A673 (cell line): ENCODE measurements at places on chromosomes 2 and 18.

- DNase-seq: no peak
Observed at GRCh38 chr2:133773854-133774653, 205.8 kb upstream of the NCKAP5 start.

- no peak for DNase-seq
Observed at GRCh38 chr2:234808907-234809306, 142.9 kb upstream of the SH3BP4 start.

DNA sequence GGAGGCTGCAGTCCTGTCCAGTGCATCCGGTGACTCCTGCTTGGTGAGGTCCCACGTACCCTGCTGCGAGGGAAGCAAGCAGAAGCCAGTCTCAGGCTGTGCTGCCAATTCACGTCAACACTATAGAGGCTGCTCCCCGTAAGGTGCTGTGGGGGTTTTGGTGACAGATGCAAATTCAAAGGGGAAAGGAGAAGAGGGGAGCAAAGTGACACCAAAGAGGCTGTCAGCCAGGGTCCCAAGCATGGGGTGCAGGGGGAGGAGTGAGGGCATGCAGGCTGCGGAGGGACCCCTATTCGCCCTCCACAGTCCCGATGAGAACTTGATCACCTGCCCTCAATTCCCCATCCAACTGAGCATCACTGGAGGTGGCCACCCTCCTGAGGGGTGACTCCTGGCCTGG lies 179.4 kb upstream of the HS6ST1 start:
- DNase-seq: no peak

DNA sequence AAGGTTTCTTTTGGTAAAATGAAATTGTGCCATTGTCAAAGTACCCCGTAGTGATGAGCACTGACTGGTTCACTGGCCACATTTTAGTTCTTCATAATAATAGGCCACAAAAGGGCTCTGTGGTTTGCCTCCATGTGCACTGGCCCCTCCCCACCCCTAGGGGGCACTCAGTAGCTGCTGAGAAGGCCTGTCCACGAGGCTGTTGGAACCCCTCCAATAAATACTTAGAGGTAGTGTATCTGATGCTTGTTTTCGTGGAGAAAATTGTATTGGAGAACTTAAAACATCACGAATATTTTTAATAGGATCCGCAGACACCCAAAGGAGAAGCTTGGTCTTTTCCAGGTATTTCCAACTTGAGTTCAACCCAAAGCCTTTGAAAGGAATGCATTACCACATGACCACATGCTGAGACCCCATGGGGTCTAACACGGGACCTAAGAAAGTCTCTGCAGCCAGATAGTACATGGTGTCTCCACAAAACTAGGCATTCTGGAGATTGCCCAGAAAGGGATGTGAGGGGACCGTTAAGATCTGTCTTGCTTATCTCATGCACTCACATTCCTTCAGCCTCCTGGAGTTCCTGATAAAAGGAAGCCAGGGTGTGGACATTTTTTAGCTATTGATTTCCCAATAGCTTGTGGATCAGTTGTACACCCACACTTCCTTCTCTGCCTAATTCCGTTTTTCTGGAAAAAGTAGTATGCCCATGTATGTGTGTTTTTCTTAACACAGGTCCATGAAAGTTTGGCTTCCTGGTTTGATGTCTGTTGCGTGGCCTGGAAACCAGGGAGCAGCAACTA lies 28.5 kb upstream of the NOSTRIN start:
- peak; percentile 88 for DNase-seq

GRCh38 chr2:236335696-236336574 lies 71.7 kb upstream of the ASB18 start:
- DNase-seq: no peak

GRCh38 chr18:3585656-3586509 lies 135.9 kb downstream of the TGIF1 start:
- DNase-seq: peak; percentile 91

GRCh38 chr18:46236156-46236555 lies 132.0 kb downstream of the HAUS1 start:
- no peak for DNase-seq

DNA sequence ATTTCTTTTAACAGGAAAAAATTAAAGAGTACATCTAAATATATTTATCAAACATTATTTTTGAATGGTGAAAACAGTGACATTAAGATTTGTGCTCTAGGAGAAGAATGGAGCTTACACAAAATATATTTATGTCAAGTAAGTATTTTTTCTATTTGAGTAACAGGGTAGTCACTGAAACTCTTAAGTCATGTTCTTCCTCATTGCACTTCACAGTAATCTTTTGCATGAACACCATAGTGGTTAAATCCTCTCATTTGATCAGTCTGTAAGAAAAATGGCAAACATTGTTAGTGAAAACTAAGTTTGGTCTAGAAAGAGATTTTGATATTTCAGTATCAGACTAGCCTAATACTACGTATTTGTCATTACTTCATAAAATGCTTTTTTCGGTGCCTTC lies 8.1 kb downstream of the GMCL1 start:
- no peak for DNase-seq

DNA sequence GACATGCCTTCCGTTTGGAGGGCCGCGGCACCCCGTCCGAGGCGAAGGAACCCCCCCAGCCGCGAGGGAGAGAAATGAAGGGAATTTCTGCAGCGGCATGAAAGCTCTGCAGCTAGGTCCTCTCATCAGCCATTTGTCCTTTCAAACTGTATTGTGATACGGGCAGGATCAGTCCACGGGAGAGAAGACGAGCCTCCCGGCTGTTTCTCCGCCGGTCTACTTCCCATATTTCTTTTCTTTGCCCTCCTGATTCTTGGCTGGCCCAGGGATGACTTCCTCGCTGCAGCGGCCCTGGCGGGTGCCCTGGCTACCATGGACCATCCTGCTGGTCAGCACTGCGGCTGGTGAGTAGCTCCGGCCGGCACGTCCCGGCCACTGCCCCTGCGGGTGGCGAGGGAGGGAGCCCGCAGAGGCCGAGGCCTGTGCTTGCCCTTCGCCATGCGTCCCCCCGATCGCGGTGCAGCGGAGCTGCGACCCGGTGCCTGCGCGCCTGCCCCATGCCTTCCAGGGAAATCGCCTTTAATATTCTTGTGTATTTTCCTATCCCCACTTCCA lies 1.2 kb downstream of the BMPR2 start:
- peak; percentile 35 for DNase-seq

DNA sequence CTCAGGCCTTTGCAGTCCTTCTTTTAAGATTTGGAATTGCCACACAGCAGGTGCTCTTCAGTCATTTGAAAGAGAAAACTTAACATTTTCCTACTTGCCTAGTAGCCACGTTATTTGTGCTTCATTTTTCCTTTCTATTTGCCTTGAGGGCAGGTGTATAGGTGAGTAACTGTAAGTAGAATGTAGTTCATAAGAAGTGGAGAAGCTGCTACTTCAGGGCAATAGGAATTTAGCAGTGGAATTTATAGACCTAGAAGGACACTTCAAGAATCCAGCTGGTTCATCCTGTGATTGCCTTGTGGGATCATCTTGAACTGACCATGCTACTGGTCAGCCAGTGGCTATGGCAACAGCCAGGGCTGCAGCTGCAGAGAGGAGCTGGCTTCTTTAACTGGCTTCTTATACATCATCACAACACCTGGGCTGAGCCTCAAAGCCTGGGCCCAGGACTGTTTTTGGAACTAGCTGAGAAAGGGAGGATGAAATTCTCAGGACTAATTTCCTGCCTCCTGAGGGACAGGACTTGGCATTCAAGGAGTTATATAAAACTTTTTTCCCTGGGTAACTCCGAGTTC lies 5.1 kb upstream of the LANCL1 start:
- DNase-seq: no peak

GRCh38 chr2:84388921-84389490 lies 70.1 kb downstream of the SUCLG1 start:
- no peak for DNase-seq

DNA sequence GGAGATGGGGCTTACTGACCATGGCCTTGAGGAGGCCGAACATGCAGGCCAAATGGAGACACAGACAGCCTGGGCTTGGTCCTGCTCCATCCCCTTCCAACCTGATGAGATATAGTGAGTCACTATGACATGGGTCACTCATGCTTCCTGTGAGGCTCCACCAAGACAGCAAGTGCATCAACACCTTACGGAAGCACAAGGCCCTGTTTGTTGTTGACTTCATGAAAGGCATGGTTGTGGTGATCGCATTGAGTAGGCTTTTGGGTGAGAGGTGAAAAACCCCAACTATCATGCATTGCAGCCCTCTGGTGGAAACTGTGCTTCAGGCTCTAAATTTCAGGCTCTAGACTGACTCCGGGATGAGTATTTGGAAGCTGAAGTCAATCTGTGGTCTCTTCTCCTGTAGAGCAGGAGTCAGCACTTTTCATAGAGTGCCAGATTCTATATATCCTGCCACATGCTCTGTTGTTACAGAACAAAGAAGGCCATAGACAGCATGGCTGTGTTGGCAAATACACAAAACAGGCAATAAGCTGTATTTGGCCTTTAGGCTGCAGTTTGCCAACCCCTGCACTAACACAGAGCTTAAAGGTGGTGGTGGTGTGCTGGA lies 10.1 kb downstream of the IL37 start:
- no peak for DNase-seq

DNA sequence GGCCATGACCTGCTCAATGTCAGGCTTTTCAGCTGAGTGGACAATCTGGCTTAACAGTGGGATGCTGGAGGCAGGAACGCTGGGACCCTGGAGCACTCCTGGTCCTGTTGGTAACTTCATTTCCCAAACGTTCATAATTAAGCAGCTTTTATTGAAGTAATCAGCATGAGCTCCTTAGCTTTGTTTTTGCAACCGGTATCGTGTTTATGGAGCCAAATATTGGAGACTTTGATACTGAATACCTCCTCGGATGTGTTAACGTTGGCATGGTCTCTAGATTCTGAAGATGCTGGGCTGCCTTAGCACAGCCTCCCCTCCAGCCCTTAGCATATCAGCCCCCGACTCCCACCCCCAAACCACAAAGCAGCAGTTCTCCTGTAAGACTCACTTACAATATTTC lies 60.7 kb downstream of the OSR1 start:
- no peak for DNase-seq

GRCh38 chr2:43905871-43906270 lies 67.1 kb downstream of the ABCG8 start:
- DNase-seq: no peak

GRCh38 chr2:64748147-64748546 lies 94.4 kb upstream of the SERTAD2 start:
- no peak for DNase-seq

- peak; percentile 36 for DNase-seq
Observed at GRCh38 chr2:159706385-159706980, 5.8 kb upstream of the MARCHF7 start.

- DNase-seq: no peak
Observed at GRCh38 chr18:59311631-59312030, 6.8 kb downstream of the CPLX4 start.
